ENCODE measurements at places on chromosomes 16 and 17. TPM values are rescaled to one million over a fixed set of nuclear protein-coding genes. Genes with fewer than 3 reads are reported as not detected.

Gene RHBDL3
- total RNA-seq = 0.48 TPM

Gene ESRP2
- total RNA-seq = not detected

Gene CFAP97D1
- total RNA-seq = not detected

Gene ANKRD40
- 35.9 TPM for total RNA-seq

Gene OR4D1
- total RNA-seq = 0.27 TPM

Gene KAT8
- total RNA-seq = 56.2 TPM

Gene PIK3R5
- 56.2 TPM for total RNA-seq

Gene PYDC1
- not detected for total RNA-seq

Gene GPRC5C
- total RNA-seq = not detected

Gene ADGRG3
- total RNA-seq = not detected
